Suppressor macrophage treated with lipopolysaccharide for 1 hour (primary cell): ENCODE measurements at places on chromosomes 16 and 17.

DNA sequence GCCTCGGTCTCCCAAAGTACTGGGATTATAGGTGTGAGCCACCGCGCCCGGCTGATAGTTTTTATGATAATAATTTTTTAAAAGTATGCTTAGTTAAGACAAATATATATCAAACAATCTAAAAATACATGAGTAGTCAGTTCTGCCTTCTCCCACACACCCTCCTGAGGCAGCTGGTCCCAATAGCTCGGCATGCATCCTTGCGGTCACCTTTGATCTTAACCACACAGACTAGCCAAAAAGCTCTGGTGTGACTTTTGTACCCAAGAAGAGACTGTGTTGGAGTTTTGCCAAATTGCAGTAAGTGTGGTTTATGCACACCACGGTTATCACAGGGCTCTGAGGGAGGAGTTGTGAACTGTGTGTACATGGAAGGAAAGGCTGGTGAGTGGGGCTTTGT, 25.6 kb downstream of the ATP6V0A1 start:
- no peak for DNase-seq

DNA sequence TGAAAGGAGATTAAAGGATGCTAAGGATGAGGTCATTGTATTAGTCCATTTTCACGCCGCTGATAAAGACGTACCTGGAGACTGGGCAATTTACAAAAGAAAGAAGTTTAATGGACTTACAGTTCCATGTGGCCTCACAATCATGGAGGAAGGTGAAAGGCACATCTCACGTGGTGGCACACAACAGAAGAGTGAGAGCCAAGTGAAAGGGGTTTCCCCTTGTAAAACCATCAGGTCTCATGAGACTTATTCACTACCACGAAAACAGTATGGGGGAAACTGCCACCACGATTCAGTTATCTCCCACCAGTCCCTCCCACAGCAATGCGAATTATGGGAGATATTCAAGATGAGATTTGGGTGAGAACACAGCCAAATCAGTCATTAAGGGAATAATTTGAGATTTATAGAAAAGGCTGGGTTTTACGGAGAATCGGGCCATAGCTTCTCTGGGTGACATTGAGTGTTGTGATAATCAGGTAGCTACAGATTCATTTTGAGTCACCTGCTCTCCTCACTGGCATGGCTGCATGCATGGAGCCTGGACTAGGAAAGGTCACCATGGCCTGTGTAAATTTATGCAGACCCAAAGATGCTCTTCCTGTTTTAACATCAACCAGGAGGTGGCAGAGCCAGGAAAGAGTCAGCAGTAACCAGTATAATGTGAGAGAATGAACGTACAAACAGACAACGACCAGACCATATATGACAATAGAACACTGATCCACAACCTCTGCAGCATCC, 40.5 kb upstream of the DYNLRB2 start:
- DNase-seq = no peak

DNA sequence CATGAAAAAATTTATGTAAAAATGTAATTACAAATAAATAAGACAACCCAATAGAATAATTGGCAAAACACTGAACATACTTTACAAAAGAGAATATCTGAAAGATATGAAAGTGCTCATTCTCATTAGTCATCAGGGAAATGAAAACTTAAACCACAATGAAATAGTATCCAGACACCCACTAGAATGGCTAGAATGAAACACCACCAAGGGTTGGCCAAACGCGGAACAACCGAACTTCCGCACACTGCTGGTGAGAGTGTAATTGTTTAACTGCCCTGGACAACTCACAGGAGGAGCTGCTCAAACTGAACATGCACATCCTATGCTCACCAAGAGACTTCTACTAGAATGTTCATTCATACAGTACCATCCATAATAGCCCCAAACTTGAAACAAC, 5.8 kb upstream of the ZDHHC7 start:
- peak; percentile 95 for DNase-seq

- peak; percentile 53 for DNase-seq
Measured at GRCh38 chr16:31451681-31452351, 7.5 kb upstream of the ARMC5 start.

- peak; percentile 86 for DNase-seq
Measured at GRCh38 chr16:69123910-69124309, 8.5 kb downstream of the CHTF8 start.

- DNase-seq = peak; percentile 19
Measured at GRCh38 chr17:70096861-70097260, 21.8 kb downstream of the KCNJ16 start.
